NCI-H510A (cell line): ENCODE measurements at places on chromosomes 6 and 20.

- no peak for DNase-seq
Measured at GRCh38 chr20:41264819-41265218, 52.7 kb downstream of the ZHX3 start.

DNA sequence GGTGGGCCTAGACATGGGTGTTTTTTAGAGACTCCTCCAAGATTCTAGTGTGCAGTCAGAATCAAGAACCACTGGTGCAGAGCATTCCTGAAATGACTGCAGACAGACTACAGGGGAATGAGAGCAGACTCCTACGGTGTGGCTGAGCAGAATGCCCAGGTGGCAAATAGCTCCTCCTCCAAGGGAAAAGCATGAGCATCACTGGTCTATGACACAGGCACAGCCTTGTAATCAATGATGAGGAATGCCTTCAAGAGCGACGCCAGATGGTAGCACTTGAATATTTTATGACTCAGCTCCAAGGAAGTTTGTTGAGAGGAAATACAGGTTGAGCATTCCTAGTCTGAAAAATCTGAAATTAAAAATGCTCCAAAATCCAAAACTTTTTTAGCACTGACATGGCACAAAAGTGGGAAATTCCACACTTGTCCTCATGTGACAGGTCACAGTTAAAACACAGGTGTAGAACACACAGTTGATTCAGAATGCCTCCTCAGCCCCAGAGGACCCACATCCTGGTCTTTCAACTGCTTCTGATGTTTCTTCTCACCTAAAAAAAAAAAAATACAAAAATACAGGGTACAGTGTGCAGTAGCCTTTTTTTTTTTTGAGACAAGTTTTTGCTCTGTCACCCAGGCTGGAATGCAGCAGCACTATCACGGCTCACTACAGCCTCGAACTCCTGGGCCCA lies 10.6 kb upstream of the FAM8A1 start:
- peak; percentile 72 for DNase-seq

DNA sequence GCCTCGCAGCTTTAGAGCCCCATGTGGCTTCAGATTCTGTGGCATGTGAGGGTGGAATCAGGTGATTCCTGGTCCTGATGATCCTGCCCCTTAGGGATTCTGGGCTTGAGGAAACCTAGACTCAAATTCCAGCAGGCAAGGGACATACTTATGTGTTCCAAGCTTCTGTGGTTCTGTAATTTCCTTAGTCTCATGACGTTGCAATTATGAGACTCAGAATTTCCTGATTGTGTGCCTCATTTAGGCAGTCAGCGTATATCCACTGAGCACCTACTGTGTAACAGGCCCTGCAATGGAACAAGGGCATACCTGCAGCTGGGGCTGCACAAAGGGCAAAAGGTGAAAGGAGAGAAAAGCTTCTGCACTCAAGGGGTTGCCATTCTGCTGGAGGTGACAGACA lies 11.6 kb upstream of the BPIFB4 start:
- no peak for DNase-seq

DNA sequence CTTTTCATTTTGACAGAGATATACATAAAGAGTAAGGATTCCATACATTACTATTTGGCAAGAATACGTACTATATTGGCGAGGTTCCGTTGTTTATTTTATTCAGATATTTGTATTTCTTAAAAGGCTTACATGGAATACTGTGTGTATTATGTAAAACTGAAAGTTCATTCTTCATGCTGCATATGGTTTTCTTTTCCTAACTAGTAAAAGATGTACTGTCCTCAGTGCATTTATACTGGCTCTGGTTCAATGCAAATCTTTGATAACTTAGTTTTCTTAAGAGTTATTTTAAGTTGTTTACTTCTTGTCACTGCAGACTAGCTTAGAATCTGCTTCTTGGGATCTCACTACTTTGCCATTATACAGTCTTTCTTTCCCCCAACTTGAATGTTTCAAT lies 42.0 kb downstream of the ADGRB3 start:
- DNase-seq = no peak

GRCh38 chr20:59153832-59154231 lies 9.8 kb upstream of the ZNF831 start:
- no peak for DNase-seq

DNA sequence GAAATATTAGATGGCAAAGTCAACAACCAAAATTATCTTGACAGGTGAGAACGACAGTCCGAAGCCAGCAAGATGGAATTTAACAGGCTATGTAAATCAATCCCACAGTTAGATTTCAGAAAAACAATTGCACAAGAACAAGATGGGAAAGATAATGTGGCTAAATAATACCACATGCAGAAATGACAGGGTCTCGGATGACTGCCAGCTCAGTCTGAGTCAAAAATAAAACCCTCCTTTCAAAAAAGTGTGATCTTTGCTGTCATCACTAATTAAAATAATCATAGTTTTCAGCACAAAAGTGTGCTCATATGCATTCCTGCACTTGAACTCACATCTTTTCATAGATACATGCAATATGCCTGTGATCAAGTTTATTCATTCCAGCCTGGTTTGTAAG lies 25.9 kb downstream of the FOXQ1 start:
- no peak for DNase-seq
